ENCODE measurements at places on chromosomes 2 and 18. TPM values are rescaled to one million over a fixed set of nuclear protein-coding genes. Genes with fewer than 3 reads are reported as not detected.

DNA sequence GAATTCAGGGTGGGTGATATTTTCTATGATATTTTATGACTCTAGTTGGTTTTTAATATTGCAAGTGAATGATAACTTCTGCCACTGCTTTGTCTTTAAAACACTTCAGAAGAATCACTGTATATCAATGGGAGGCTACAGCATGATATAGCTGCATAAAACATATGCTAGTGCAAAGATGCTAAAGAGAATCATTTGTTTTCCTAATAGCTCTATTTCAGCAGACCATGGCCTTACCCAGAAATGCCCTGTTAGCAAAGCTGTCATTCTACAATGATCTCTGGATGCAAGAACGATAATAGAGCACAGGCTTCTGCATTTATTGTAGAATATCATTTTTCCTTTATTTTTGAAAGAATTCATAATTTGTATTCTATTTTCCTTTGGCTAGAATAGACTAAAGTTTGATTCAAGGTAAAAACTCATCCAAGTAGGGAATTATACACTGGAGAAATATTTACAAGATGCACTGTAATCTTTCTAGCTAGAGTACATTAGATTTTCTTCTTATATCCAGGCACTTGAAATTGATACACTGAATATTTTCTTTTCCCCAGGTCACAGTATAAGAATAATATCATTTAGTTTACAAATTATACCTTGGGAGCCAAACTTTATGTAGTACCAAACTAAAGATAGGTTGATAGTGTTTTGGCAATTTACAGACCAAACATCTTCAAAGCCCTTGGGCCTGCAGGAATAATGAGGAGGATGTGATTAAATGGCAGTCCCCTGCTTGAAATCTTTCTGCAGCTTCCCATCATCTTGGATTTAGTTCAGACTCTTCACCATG, 252.6 kb upstream of the LINC00305 start:
- no peak for DNase-seq

DNA sequence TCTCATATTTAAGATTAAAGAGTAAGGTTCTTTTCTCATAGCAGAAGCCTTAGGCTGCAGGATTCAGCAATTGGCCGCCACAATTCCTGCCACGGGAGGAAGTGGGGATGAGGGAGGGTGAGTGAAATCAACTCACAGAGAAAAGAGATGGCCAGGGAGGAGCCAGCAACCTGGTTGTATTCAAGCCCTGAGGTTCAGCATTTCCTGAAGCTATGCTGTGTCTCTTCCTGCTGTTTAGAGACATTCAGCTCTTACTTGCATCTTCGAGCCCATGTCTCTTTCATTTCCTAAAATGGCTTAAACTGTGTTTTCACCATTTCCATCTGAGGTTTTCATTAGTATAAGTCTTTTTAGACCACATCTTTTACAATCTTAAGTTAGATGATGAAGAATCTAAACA, 522.6 kb downstream of the CNTNAP5 start:
- no peak for DNase-seq

DNA sequence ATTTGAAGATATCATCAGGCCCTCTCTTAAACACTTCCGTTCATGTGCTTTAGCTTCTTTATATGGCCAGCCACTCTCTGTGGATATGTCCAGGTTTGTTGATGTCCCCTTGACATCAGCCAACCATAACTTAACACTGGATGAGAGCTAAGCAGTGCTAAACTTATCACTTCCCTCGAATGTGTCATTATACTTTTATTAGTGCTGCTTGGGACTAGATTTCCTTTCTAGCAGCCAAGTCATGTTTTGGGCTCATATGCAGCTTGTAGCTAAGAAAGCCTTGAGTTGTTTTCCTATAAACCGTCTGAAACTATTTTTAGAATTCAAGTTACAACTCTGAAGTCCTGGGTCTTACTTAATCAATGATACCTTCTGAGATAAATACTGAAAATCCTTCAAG, 144.8 kb upstream of the TNP1 start:
- no peak for DNase-seq

KCTD18 gene
- 3.4 TPM for total RNA-seq

SAG gene
- not detected for total RNA-seq
